RPMI7951 (cell line): ENCODE measurements at places on chromosomes 6 and 20. TPM values are rescaled to one million over a fixed set of nuclear protein-coding genes. Genes with fewer than 3 reads are reported as not detected.
A peak's percentile ranks its signal among the peaks of the same experiment; 100 is the strongest.

GRCh38 chr6:163960128-163960527 is 545.6 kb downstream of the QKI start:
- no peak for DNase-seq

GRCh38 chr6:108174371-108175175 is 8.8 kb downstream of the NR2E1 start:
- DNase-seq, result no peak

GRCh38 chr6:111581957-111582356 is 23.7 kb downstream of the TRAF3IP2 start:
- DNase-seq, result peak; percentile 35

DNA sequence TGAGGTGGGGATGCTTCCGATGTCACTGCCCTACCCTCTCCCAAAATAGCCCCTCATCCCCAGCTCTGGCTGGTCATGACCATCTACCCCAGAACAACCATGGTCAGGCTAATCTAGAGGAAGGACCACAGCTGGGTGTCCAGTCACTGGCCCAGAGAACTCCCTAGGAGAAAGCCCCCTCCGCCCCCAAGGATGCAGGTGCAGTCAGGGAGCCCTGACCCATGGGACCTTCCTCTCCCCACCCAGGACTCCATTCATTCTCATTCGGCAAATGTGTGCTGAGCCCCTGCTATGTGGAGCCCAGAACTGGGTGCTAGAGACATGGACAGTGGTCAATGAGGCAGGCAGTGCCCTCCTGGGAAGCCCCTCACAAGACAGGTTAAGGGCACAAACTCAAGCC is 60.5 kb downstream of the JPH2 start:
- no peak for DNase-seq

GRCh38 chr20:50369225-50370035 is 140.8 kb upstream of the PTPN1 start:
- DNase-seq, result no peak

GRCh38 chr6:35203152-35203670 is 10.5 kb upstream of the SCUBE3 start:
- peak; percentile 39 for DNase-seq

DNA sequence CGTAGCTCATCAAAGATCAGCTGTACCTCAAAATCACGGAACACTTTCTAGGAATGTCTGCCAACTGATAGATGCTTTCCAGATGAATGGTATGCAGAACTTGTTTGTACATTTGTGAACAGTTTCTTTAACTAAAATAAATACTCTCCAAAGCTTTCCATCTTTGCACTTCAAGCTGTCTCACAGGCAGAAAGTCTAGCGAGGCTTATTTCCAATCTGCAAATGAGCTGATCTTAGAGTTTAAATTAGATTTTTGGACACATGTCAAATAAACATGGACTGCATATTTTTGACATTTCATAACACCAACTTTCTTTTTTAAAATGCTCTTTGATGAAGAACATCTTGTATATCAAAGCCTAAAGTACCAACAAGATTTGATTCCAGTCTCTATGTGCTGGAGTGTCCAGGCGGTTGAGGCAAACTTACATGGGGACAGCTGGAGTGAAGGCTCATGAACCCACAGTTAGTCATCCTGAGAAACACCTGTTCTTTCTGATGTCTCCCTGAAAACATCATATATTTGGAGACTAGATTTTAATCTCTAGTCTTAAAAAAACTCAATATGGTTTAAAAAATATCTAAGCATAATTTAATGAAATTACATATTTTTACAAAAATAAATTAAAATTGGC is 268.6 kb upstream of the AGPAT4 start:
- DNase-seq, result peak; percentile 15

- peak; percentile 49 for DNase-seq
Observed at GRCh38 chr6:8131265-8131897, 29.0 kb upstream of the EEF1E1 start.

DNA sequence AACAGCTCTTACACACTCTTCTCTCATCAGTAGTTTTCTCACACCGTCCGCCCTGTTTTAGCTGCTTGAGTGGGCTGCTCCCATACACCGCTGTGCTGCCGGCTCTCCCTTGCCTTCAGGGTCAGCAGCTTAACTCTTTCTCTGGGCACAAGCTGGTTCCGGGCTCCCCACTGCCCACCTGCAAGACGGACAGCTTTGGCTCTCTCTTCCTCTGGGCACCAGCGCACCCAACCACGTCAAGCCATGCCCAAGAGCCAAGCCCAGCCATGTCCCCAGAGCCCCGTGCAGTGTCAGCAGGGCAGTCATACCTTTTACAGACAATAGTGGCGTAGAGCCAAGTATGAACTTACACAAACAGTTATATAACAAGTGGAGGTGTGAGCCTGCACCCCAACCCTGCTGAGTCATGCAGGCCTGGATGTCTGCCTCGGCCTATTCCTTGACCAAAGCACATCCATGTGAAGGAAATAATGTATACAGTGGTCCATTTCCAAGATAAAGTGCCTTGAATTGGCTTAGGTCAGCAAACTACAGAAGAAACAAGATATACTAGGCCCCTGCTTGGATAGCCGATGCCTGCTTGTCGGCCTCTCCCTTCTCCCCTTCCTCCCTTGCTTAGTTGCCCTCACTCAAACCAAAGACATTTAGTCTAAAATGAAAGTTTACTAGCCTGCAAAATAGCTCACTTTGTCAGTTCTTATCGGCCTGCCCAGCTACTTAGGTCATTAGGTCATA is 89.3 kb downstream of the JPH2 start:
- DNase-seq, result peak; percentile 69

- peak; percentile 79 for DNase-seq
Observed at GRCh38 chr20:47150403-47151152, 205.9 kb downstream of the ZMYND8 start.

DNA sequence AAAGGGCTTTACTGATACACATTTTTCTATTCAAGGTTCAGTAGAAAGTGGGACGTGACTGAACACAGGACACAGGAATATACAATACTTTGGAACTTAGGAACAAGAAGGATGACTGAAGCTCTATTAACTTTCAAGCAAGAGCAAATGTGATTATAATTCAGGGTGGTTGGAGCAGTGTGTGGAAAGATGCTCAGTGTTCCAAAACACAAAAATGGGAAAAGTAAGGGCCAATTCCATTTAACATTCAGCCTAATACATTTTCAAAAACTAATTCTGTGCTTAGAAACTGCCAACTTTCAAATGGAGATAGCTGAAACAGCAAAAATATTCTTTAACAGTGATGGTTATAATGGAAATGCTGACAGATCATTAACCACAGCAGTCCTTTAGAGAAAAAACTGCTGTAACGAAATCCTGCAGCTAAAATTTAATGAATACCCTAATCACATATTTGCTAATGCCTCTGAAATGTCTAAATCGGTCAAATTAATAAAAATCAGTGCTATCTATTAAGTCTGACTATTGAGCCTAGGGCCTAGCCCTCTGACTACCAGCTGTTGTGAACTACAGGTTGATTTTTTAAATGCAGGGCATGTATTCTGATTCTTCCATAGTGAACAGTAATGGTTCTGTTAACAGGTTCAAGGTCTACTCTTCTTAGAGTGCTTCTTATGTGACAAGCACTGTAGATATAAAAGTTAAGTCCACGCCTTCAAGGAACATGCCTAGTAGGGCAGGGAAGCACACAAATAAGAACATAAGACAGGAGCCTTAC is 45.9 kb downstream of the RARS2 start:
- no peak for DNase-seq

- no peak for DNase-seq
Observed at GRCh38 chr6:142030115-142030619, 102.6 kb upstream of the GJE1 start.

DNA sequence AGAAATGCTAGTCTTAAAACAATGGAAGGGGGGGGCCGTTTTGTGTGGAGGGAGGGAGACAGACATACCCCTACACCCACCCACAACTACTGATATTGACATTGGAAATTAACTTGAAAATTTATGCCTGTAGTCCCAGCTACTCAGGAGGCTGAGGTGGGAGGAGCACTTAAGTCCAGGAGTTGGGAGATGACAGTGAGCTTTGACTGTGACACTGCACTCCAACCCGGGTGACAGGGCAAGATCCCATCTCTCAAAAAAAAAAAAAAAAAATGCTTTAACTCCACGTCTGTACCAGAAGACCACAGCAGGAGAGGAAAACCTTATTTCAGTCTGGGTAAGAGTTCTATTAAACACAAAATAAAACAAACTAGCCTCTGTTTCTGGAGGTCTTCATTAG is 2.2 kb downstream of the TBC1D20 start:
- DNase-seq, result no peak

EYA4 gene
- not detected in 2 replicates for total RNA-seq

KCNQ5 gene
- total RNA-seq, result not detected in 2 replicates

MAFB gene
- 2.9 and 3.3 TPM in 2 replicates for total RNA-seq

RRAGD gene
- under 0.01 and 0.20 TPM in 2 replicates for total RNA-seq

GID8 gene
- total RNA-seq, result 25.4 and 29.4 TPM in 2 replicates

GTSF1L gene
- not detected in 2 replicates for total RNA-seq

CCN5 gene
- total RNA-seq, result not detected in 2 replicates

ARHGAP18 gene
- 37.1 and 47.5 TPM in 2 replicates for total RNA-seq

RNF217 gene
- total RNA-seq, result 8.0 and 10.3 TPM in 2 replicates
